ENCODE measurements at places on chromosomes 5 and 9.

DNA sequence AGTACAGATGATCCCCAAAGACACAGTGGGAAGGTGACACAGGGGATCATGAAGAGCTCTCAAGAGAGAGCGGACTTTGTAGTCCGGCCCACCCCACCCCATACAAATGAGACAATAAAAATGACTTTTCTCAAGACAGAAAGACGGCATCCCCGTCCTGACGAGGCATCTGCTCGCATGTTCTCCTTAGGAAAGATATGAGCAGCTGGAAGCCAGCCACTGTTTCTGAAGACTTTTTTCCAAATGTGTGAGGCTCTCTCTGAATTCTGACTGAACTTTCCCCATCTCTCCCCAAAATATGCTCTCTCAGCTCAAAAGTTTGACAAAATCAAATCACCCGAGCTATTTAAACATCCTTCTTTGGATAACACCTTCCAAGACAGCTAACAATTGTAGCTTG, 105.2 kb downstream of the RFK start:
- no peak for DNase-seq

GRCh38 chr5:108827131-108827530, 79.4 kb downstream of the FER start:
- no peak for DNase-seq

DNA sequence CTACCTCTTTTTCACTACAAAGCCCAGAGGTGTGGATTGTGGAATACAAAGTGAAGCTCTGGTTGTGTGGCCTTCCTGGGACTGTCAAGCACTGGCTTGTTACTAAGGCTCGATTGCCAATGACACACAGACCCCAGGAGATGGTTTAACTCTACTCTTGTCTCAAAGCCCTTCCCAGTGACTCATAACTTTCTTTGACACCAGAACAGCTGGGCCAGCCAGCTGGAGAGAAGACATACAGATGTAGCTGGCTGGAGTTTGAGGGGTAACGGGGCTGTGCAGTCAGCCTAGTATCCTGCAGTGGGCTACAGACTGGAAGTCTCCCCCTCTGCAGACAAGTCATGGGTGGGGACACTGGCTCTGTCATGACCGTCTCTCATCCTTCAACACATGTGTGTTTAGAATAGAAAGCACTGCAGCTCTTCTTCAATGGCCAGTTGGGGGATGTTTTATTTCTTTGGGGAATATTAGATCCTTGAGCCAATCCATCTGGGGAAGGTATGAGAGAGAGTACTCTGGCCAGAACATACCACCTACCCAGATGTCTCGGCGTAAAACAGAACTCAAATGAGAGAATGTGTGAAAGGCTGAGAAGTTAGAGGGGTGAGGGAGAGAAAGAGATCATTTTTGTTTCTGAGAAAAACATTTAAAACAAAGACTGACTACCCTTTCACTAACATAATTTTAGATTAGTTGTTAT, 53.3 kb downstream of the SEMA6A start:
- no peak for DNase-seq

DNA sequence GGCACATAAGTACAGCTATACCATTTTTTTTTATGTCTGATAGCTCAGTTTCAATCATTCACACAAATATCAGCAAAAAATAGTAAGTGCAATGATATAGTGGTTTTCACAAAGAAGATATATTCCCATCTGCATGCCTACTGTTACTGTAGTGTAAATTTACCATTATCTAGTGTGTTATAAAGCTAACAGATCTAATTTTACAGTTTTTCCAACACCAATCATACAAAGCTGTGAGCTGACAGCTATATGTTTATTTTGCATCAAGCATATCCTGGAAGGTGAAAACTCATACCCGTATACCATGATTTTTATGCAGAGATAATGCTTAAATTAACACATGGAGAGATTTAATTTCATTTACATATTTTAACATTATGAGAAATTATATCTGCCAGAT, 89.9 kb upstream of the HAPLN1 start:
- DNase-seq: no peak

DNA sequence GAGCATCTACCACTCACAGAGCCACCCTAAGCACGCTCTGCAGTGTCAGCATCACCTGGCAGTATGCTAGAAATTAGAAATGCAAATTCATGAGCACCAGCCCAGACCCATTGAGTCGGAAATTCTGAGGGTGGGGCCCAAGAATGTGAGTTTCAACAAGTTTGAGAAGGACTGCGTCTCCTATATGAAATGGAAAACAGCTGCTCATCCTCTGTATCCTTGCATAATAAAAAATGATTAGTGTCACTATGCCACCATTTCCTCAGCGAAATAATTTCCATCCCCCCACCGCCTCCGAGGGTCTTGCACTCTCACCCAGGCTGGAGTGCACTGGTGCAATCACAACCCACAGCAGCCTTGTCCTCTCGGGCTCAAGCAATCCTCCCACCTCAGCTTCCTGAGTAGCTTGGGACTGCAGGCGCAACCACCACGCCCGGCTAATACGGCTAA, 1.3 kb upstream of the IQGAP2 start:
- DNase-seq: no peak

GRCh38 chr5:139696167-139696893, 48.2 kb downstream of the CXXC5 start:
- DNase-seq: no peak

GRCh38 chr5:141465351-141465750, 10.4 kb upstream of the PCDHGC3 start:
- no peak for DNase-seq

GRCh38 chr9:134222018-134222573, 57.7 kb upstream of the RNU6ATAC start:
- DNase-seq: no peak

- DNase-seq: no peak
Measured at GRCh38 chr9:4131946-4132345, 167.9 kb downstream of the GLIS3 start.

DNA sequence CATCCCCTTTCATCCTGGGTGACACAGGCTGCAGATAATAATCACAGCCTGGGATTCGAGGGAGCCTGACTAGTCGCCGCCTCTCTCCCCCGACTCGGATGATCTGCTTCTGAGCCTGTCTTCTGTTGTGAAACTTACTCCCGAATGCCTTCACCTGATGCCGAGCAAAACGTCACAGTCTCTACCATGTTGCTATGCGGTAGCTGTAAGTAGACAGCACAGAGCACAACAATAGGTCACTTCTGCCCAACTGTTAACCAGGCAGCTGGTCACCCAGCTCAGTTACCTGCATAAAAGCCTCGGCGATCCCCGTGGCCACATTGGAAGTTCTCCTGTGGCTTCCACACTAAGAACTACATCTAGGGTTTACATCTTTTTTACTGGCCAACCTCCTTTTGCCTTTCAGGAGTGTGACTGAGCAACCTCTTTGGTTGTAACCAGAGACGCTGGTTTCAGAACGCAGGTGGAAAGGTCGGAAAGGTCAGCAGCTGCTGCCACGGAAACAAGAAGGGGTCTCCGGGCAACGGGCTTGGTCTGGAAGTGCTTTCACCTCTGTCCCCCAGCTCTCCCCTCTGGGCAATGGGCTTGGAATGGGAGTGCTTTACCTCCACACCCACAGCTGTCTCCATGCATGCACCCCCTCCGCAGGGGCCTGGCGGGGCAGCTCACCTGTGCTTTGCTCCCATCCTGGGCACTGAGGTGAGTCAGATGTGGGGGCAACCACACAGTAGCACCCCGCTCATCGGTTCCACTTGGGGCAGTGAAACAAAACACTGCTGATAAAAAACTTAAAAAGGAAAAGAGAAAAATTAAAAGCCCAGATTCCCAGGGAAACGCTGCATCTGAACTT, 7.6 kb upstream of the PPP1R26 start:
- no peak for DNase-seq

DNA sequence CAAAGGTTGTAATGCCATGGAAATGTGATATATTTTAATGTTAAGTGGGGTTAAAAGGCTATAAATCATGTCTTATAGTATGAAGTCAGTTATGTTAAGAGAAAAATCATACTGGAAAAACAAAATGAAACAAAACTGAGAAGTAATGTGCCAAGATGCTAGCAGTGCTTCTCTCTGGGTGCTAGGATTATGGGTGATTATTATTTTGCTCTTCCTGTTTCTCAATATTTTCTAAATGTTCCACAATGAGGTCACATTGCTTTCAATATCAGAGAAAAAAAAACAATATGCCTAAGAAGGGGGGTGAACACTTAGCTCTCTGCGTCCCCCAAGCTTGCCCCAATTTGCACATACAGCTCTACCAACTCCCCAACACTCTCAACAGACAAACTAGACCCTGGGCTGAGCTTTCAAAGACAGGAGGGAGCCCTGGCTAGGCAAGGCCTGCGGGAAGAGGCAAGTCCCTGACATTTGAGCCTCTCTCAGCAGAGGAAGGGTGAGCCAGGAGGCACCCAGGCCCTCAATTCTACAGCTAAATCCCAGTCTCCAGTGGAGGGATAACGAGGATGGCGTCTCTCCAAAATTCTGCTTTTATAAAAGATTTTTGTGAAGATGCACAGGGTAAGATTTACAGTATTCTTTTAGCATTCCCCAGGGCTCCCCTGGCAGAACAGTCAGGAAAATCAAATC, 24.4 kb downstream of the WHRN start:
- no peak for DNase-seq

DNA sequence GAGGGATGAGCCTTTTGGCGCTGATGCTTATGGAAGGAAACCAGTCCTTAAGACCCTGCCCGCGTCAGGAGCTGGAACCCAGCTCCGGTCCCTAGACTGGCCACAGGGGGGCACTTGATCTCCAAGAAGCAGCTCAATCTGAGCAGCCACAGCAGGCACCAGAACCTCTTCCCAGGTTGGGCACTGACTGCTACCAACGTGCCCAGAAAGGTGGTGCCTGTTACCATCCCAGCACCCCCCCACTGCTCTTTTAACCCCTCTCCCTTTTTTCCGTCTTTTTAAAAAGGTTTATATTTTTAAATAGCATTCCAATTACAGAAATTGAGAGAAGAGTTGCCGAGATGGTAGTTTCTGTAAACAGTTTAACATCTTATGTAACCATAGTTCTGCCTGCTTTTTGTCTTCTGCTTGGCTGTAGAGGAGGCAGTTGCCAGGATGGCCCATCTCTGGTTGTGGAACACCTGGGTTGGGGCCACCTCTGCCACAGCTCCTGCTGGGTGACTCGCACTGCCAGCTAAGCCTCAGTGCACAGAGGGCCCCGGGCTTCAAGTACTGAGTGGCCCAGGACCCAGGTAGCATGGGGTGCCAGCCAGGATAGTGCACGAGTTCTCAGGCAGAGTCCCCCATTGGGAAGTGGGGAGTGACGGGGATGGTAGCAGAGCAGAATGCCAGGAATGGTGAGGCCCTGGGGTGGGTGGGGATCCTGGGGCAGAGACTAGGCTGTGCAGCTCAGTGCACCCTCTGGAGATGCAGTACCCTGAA, 62.8 kb downstream of the PFDN1 start:
- DNase-seq: no peak

DNA sequence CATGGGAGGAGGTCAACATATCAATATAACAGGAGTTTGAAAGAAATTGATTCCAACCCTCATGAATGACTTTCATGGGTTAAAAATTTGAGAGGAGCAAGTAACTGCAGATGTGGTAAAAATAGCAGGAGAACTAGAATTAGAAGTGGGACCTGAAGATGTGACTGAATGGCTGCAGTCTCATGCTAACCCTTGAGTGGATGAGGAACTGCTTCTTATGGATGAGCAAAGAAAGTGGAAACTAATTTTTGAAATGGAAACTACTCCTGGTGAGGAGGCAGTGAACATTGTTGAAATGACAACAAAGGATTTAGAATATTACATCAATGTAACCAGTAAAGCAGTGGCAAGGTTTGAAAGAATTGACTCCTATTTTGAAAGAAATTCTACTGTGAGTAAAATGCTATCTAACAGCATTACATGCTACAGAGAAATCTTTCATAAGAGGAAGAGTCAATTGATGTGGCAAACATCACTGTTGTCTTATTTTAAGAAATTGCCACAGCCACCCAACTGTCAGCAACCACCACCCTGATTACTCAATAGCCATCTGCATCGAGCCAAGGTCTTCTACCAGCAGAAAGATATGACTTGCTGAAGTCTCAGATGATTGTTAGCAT, 1683.2 kb downstream of the MAT2B start:
- no peak for DNase-seq

DNA sequence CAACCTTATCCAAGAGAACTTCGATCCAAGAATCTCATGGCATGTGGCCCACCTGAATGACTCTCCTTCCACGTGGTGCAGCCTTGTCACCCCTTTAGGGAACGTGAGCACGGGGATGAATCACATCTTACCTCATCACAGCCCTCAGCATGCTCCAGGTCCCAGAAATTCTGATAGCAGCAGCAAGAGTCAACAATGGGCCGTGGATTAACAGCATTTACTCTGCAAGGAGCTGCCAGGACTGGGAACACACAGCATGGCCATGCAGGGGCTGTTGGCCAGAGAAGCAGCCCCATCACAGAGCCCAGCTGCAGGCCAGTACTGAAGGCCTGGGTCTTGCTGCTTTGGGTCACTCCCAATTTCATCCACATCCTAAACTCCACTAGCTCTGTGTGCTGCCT, 150.4 kb downstream of the C5orf15 start:
- no peak for DNase-seq

DNA sequence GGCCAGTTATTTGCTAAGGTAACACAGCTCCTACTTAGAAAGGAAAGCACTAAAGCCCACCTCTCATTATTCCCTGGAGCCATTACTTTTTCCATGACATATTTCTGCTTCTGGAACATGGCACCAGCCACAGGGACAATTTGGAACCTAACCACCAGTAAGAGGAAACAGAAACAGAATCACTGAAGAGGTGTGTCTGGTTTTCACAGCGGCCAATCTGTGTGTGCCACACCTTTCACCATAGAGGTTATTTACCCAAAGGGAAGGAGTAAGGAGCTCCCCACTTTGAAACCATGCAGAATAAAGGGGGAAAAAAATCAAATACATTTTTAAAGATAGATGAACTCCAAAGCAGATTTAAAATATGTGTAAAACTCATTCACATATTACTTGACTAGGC, 21.1 kb downstream of the PRUNE2 start:
- DNase-seq: no peak

DNA sequence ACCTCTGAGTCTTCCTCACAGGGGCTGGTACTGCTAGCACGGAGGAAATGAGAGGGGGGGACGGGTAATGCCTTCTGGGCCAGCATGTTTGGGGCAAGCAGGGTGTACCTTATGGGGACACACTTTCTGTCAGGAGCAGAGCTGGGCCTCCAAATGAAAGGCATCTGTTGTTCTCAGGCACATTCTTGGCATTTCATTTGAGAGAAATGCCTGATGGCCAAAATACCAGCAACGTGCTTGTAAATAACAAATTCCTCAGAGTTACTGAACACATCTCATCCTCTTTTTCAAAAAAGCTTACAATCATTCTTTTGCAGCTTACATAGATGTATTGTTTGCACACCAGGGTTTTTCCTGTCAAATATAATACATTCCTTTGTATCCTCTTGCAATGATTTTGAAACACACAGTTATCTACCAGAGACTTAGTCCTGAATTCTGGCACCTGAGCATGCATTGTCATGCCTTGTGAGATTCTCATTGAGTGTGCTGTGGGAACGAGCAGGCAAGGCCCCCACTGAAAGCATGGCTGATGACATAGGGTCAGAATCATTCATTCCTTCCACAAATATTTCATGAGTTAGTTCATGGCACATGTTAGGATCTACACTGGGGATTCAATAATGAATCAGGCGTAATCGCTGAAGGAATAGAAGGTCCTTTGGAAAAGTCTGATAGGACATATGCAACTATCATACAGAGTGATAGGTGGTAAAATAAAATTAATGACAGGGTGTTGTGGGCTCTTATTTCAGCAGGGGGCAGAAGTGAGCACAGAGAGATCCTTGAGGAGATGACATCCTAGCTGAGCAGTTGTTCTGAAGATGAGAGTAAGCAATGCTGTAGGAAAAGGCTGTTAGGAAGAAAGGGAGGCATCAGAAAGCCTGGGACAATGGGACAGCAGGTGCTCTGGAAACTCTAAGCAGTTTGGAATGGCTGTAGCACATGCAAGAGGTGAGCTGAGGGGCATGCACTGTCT, 260.9 kb upstream of the TUT7 start:
- no peak for DNase-seq

GRCh38 chr9:89877051-89878002, 272.5 kb downstream of the GADD45G start:
- no peak for DNase-seq
